GM18507 (cell line): ENCODE measurements at places on chromosomes 4 and X.

GRCh38 chrX:50075630-50076339, 125.0 kb downstream of the AKAP4 start:
- no peak for DNase-seq

DNA sequence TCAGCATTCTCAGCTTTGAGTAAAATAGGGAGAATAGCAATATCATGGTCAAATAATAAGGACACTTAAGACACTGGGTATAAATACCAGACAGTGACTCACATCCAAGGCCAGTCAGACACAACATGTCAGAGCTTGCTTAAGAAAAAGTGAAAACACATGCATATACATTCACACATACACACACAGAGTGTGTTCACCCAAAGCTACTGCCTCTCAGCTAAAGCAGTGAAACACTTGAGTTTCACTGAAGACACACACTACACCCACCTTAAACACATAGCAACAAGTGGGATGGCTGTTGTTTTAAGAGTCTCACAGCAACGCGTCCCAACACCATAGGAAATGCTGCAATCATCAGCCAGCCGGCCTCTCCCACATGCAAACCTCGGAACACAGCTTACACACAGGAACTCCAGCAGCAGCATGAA, 14.4 kb downstream of the SHROOM4 start:
- no peak for DNase-seq

GRCh38 chrX:101745046-101745445, 85.4 kb upstream of the ARMCX2 start:
- no peak for DNase-seq

- no peak for DNase-seq
Measured at GRCh38 chr4:20428436-20429160, 176.9 kb downstream of the SLIT2 start.

GRCh38 chr4:48173056-48173991, 39.3 kb upstream of the TXK start:
- DNase-seq: no peak

GRCh38 chr4:86432559-86433134, 72.8 kb upstream of the MAPK10 start:
- DNase-seq: no peak

DNA sequence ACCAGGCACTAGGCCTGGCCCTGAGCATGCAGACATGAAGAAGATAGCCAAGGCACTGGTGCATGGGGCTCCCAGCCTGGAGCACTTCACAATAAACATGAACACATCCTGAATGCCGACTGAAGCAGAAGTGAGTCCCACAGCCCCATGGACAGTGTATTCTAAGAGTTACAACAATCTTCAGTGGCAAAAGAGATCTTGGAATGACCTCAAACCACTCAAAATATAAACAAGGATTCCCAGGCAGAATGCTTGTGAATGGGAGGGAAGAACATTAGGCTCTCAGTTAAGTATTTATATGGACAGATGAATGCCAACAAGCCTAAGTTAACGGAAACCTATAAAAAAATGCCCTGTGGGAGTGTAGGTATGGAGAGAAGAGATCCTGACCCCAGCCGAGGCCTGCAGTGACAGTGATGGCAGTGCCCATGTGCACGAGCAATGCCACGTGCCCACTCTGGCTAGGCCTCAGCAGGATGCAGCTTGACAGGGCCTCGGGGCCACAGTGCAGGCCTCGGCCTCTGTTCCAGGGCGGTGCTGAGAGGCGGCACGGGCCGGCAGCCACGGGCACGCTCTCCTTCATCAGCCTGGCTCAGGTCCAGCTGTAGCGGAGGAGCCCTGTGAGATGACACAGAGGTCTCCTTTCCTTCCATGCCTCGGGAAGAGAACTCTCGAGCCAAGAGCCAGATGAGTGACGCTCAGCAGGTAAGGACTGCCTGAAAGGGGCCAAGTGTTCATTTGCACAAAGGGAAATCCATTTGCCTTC, 49.2 kb downstream of the IRF2 start:
- DNase-seq: no peak

- DNase-seq: no peak
Measured at GRCh38 chr4:98555798-98556445, 102.5 kb downstream of the TSPAN5 start.

- DNase-seq: no peak
Measured at GRCh38 chr4:48031802-48032525, 15.4 kb downstream of the NIPAL1 start.

GRCh38 chrX:15525664-15526416, 25.2 kb downstream of the BMX start:
- DNase-seq: no peak

DNA sequence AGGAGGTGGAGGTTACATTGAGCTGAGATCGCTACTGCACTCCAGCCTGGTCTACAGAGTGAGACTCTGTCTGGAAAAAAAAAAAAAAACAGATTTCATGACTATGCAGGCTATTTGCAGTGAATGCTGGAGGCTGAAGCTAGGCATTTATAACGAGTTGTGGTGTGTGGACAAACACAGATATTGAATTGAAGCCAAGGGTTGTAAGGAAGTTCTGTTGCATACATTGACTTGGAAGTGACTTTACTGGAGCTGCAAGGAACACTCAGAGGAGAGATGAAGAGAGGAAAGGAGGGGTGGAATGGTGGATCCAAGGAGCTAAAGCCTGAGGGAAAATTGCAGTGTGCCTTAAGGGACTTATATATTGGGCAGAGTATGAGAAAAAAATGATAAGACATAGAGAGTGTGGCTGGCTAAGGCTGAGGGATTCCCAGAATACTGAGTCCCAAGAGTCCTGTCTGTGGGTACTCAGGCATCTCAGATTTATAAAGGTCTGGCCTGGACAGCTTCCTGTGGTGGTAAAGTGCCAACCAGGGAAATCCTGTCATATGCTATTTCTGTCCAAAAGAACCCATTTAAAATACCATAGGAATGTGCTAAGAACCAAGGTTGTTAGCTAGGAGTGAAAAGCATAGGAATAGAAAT, 87.8 kb upstream of the GUCY1A1 start:
- no peak for DNase-seq

DNA sequence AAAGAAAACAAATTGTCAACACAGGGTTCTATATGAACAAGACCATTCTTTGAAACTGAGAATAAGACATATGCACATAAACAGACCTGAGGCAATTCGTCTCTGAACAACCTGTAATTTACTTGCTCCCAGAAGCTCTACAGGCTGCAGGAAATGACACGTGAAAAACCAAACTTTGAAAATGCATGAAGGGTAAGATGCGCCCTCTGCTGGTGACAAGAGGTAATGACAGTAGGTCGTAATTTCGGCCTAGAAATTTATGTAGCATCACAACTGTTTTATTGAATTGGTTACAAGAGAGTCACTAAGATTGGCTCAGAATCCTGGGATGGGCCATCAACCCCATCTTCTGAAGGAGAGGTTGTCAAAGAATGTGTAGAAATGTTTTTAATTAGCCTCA, 276.5 kb downstream of the PPP4R3C start:
- no peak for DNase-seq

GRCh38 chr4:155604718-155605626, 61.7 kb upstream of the GUCY1A1 start:
- no peak for DNase-seq

DNA sequence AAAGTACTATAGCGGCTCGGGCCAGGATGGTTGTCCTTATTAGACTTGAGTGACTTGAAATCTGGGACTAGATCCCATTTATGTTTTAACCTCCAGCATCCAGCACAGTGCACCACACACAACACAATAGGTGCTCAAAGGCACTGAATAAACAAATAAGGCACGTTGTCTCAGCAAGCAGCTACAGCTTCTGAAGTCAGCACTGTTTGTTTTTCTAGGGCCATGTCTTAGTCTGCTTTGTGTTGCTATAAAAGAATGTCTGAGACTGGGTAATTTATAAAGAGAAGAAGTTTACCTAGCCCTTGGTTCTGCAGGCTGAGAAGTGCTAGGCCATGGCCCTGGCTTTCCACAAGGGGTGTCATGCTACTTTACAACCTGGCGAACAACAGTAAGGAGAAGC, 102.1 kb upstream of the LNX1 start:
- no peak for DNase-seq

- no peak for DNase-seq
Measured at GRCh38 chr4:128393101-128393704, 105.6 kb upstream of the PGRMC2 start.

DNA sequence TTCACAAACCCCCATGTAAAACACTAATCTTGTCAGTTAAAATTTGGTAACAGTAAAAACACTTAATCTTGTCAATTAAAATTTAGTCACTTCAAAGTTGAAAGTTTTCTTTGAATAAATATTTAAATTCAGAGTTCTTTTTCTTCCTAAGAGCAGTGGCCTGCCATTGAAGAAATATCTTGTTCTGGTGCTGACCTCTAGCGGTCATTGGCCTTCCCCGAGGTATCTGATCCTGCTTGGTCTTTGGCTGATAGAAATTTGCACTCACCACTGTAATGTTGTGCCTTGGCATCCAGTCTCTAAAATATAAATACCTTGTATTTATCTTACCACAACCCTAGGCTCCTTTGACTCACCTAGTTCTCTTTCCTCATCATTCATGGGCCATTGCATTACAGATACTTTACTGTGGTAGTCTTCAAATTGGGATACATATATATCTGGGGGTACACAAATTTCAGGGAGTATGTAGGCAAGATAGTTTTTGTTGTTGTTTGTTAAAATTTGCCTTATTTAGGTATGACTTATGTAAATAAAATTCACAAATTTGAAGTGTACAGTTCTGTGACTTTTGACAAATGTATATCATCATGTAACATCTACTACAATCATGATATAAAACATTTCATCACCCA, 6.7 kb upstream of the ART3 start:
- no peak for DNase-seq

- DNase-seq: no peak
Measured at GRCh38 chrX:153478746-153479145, 8.4 kb upstream of the HAUS7 start.

GRCh38 chr4:153341575-153342090, 2.9 kb upstream of the MND1 start:
- DNase-seq: no peak

DNA sequence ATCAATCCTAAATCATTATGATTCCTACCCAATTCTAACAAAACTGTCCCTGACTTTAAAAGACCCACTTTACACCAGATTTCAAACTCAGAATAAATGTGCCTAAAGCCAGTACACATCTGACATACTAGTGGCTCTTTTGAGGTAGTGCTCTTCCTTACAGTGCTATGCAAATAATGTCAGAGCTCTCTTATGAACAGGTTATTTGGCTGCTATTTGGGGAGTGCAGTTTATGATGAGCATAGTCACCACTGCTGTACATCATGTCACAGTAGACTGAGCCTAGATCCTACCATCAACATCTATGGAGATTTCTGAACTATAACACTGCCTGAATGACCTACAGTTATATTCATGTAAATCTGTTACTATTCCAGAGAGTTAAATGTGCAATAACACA, 50.4 kb upstream of the PAGE5 start:
- DNase-seq: no peak

GRCh38 chr4:177405508-177405907, 36.7 kb downstream of the AGA start:
- DNase-seq: no peak

GRCh38 chr4:41319553-41319952, 62.8 kb downstream of the UCHL1 start:
- no peak for DNase-seq

DNA sequence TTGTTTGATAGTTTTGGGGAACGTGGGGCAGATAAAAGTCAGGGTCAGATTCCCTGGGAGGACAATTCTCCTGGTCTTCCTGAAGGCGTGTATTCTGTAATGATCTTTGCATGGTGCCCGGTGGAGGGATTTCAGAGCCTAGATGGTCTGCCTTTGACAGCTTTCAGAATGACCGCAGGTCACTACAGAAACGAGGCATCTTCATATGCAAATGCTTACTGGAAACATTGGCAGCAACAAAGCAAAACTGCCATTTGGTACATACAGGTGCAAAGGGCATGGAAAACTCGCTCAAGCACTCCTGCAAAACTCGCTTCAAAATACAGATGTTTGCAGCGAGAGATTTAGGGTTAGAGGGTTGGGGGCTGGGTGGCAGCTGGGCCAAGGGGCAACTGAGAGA, 8.8 kb downstream of the C4orf50 start:
- no peak for DNase-seq

- no peak for DNase-seq
Measured at GRCh38 chr4:164924670-164925238, 47.8 kb downstream of the APELA start.

DNA sequence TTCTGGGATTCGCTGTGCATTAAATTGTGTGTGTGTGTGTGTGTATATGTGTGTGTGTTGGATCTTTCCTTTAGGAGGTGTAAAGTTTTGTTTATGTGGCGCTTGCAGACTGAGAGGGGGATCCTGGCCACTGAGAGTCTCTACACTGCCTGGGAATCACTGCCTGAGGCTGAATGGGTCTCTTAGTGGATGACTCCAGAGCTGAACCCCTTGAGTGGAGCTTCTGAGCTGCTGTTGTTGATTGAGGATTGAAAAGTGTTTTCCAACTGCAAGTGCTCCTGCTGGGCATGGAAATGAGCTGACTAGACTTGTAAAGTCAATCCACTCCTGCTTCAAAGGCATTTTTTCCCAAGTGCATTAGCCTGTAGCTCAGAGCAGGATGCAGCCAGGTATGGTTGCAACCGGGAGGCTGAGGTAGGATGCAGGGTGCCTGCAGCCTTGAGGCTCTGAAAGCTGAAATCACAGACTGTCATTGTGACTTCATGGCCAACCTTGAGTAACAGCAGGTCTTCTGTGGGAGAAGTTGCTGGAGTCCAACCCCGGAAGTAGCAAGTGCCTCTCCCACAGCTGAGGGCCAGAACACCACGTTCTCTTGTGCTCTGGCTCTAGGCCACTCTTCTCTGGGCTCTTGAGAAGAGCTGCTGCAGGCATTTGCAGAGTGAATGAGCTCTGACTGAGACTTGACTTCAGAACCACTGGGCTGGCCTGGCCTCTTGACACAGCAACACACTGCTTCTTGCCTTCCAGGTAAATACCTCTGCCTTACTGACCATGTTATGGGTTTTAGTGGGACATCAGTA, at the start of gene TBX22:
Gene TBX22 (plus strand): TSS at position 613 of the 800 bp plus-strand sequence. CDS start 7,517 bp downstream, outside the sequence.
- no peak for DNase-seq

DNA sequence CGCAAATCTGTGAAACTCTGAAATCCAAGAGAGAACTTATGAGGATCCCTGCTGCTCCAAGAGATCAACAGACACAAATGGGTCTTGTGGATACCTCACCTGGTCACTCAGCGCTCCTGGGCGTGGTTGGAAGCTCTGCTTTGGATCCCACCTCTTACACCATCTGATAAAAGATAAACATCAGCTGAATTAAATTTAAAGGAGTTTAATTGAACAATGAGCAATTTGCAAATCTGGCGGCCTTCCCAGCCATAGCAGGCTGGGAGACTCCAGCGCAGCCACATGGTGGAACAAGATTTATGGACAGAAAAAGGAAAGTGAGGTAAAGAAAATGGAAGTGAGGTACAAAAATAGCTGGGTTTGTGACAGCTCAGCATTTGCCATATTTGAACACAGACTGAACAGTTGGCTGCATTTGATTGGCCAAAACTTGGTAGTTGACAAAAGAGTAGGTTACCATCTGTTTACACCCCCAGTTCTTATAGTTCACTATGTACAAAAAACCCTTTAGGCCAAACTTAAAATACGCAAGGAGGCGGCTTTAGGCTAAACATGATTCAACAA, 437.3 kb upstream of the NDST3 start:
- no peak for DNase-seq
